ENCODE measurements at places on chromosomes 4 and X.
A peak's percentile ranks its signal among the peaks of the same experiment; 100 is the strongest.

DNA sequence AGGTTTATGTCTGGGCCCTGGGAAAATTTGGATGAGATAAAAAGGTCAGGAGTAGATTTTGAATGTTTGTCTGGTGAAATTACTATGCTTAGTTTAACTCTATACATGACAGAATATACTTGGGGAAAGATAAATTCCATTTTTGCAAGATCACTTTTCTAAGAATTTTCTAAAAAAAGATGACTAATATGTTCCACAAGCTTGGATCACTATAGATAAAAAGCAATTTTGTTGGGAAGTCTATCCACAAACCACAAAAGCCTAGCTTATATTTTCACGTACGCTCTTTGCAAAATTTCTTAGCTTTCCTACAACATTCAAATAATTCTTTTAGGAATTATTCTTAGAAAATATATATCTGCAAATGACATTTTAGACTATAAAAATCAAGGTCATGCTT, 20.6 kb upstream of the COQ2 start:
- DNase-seq: no peak

DNA sequence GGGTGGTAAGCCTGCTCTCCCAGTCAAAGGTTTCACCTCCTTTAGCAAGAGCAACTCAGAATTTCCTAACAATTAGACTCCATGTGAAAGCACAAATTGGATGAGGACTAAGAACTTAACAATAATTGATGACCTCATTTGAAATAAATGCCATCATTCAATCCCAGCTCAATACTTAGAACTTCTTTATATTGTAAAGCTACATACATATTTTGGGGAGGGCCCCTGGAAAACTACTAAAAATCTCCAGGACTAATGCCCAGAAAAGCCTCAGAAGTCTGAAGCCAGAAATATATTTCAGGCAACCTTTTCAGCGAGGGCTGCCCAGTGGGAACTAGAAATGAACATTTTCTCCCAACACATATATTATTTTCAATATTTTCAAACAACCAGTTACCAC, 38.1 kb downstream of the AMOT start:
- DNase-seq: no peak

GRCh38 chr4:173237152-173237551, 68.5 kb downstream of the GALNT7 start:
- DNase-seq: peak; percentile 35

DNA sequence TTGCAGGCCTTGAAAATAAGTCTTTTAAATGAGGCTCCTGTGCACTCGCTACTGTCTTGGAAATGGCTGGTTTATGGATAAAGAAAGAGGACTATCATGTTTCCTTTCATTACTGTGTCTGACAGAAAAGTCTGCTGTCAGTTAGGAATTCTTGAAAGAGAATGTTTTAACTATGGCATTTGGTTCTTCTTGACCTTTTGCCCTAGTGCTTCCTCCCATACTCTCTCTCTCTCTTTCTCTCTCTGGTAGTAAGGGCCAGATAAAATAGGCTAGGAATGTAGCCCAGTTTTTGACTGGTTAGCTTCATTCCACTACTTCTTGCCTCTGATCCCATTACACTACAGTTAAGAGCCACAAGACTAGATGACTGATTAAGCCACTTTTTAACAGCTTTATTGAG, 29.8 kb downstream of the YY2 start:
- DNase-seq: no peak

GRCh38 chr4:10074767-10075105, 41.9 kb downstream of the WDR1 start:
- DNase-seq: peak; percentile 51

DNA sequence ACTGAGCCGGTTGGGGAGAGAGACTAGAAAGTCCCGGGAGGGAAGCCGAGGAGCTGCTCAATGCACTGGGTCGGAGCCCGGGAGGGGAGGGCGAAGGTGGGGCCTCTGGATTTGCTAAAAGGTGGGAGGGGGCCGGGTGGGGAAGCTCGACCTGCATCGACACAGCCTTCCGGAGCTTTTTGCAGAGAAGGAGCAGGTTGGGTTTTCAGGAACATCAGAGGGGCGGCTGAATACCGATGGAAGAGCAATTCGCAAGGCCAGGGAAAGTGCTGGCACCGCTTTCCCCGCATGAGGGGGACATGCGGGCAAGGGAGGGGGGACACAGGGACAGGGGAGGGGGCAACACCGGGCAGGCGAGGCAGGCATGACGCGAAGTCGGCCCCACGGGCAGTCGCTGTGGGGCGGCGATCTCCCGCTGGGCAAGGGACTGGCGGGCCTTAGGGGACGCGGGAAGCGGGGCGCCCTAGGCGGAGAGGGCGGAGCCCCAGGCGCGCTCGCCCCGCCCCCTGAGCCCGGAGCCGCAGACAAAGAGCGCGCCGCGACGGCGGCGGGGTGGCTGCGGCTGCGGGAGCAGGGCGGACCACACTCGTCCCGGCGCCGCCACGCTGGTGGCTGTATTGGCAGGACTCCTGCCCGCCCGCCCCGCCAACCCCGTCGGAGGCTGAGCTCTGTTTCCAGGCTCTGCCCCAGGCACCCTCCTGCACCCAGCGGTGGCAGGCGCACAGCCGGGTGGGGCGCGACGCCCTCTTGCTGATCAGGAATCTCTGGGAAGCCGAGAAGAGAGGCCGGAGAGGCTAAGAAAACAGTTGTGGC, 11.6 kb downstream of the PDZD4 start:
- no peak for DNase-seq

DNA sequence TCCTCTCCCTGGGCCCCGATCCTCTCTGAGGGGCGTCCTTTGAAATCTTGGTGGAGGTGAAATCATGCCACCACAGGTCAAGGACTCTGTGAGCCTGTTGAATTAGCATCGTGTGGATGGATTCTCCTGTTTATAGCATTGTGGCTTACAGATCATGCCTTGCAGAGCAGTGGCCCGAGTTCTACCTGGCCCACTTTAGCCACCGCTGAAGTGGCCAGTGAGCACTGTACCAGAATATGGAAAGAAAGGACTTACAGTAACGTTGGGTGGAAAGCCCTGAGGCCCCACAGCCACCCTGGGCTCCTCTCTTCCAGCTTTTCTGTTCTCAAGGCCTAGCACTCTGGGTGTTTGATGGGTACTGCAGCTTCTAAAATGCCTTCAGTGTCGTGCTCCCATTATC, 35.3 kb downstream of the NPFFR2 start:
- DNase-seq: no peak

GRCh38 chr4:128862608-128863311, 53.3 kb downstream of the JADE1 start:
- no peak for DNase-seq

DNA sequence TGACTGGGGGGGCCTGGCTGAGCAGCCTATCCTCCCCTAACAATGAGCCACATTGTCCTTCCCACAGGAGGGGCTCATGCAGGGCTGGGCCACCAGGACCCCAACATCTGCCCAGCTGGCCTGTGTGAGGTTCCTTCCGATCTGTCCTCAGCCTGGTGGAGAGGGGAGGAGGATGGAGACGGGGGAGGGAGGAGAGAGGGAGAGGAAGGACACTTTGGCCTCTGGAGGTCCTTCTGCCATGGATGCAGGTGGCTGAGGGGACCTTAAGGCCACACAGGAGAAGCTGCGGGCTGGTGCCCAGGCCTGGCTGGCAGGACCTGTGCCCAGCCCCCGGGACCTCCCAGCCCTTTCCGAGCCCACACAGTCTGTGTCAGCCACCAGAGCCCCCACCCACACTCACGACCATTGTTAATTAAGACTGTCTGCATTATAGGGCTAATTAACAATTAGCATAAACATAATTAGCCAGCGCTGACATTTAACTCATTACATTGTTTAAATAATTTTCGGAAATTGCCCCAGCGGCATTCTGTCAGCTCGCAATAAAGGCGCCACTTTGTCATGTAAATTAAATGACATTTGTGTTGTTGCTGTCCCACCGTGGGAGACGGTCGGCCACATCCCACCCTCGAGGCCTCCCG, 53.0 kb upstream of the NKX1-1 start:
- no peak for DNase-seq

GRCh38 chrX:111503485-111503993, 7.9 kb upstream of the SERTM2 start:
- DNase-seq: no peak

- DNase-seq: no peak
Measured at GRCh38 chr4:5999356-5999755, 18.9 kb downstream of the C4orf50 start.

DNA sequence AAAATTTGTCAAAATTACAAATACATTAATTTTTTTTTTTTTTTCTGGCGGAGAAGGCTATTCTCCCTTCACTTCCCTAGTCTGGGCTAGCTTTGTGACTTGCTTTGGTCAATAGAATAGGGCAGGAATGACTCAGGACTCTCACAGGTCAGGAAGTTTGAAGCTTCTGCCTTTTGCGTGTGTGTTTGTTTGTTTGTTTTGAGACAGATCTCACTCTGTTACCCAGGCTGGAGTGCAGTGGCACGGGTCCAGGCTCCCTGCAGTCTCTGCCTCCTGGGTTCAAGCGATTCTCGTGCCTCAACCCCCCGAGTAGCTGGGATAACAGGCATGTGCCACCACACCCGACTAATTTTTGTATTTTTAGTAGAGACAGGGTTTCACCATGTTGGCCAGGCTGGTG, 55.9 kb upstream of the USP9X start:
- no peak for DNase-seq

- no peak for DNase-seq
Measured at GRCh38 chr4:52200339-52200725, 149.2 kb downstream of the SPATA18 start.

DNA sequence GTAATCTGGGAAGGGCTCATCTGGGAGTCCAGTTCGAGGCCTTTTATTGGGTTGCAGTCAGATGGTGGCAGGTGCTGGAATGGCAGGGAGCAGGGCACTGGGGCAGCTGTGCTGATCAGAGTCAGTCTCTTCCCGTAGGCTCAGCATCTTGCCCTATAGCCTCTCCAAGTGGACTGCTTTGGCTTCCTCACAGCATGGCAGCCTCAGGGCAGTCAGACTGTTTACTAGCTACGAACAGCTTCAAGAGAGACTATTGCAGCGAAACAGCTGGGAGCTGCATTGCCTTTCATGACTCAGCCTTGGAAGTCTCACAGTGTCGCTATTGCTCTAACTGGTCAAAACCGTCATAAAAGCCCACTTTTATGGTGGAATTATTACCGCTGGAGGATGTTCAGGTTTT, 26.8 kb upstream of the DUSP21 start:
- DNase-seq: no peak

- DNase-seq: no peak
Measured at GRCh38 chrX:38060331-38060878, 54.1 kb downstream of the SYTL5 start.

DNA sequence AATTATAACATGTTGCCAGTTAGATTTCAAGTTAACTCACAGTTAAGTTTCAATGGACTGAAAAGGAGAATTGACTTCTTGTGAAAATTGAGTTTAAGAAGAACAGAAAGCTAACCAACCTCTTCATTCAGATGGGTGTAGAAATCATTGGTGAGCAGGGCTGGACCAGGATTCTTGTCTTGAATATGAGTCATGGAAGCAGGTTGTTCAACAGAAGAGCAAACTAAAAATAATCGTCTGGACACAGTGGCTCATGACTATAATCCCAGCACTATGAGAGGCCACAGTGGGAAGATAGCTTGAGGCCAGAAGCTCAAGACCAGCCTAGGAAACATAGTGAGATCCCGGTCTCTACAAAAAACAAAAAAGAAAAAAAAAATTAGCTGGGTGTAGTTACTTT, 98.2 kb downstream of the ARSJ start:
- no peak for DNase-seq

- DNase-seq: no peak
Measured at GRCh38 chr4:54498661-54499111, 159.1 kb upstream of the KIT start.

DNA sequence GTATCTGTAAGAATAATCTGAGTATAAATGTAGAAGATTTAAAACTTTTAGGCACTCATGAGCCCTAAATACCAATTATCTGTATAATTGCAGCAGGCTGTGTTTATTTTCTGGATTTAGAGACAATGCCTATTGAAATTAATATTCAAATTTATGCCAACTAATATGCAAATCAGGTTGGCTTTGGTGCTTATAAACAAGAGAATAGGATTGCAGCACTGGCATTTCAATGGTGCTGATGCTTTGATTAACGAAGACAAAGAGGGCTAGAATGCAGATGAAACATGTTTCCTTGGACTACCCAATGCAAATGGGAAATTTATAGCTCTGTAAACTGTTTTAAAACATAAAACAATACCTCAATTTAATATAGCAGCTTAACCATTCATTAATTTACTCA, 70.7 kb upstream of the GATB start:
- DNase-seq: no peak

DNA sequence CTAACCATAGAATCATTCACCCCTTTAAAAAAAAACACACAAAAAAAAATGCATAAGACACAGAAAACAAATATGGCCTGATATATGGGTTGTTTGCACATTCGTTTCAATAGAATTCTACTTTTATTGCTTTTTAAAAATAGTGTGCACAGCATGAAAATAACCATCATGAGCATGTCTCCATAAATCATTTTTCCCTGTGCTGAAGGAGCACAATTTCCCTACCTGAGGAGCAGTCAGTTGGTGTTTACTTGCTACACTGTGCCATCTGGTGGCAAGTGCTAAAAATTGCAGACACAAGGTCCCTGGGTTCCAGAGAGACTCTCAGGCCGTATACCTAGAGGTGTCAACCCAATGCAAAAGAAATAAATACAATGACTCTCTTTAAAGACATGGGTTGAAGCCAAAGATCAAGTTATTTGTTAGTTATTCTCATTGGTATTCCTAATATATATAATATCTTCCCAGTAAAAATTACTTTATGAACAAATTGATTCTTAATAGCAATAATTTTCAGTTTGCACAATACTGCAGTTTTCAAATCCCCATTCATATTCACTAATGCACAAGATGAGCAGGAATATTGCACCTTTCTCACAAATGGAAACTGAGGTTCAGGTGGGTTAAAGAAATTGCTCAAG, 551.4 kb downstream of the IQCM start:
- DNase-seq: peak; percentile 39

- DNase-seq: no peak
Measured at GRCh38 chr4:87420276-87420830, 2.0 kb upstream of the NUDT9 start.

Data from Kasumi-1 (cell line).